ENCODE measurements at places on chromosomes 7 and 10. TPM values are rescaled to one million over a fixed set of nuclear protein-coding genes. Genes with fewer than 3 reads are reported as not detected.

SLC13A4 gene
- not detected for total RNA-seq

GRCh38 chr7:150949971-150950491 lies 28.1 kb downstream of the KCNH2 start:
- no peak overlapping the region for H3K27ac ChIP-seq
- DNase-seq = no peak
- peaks cover 13% of the 10 kb centered on the region for H3K36me3 ChIP-seq
- H3K4me1 ChIP-seq = no peaks in the 10 kb centered on the region
- no peaks in the 10 kb centered on the region for H3K27me3 ChIP-seq

DNA sequence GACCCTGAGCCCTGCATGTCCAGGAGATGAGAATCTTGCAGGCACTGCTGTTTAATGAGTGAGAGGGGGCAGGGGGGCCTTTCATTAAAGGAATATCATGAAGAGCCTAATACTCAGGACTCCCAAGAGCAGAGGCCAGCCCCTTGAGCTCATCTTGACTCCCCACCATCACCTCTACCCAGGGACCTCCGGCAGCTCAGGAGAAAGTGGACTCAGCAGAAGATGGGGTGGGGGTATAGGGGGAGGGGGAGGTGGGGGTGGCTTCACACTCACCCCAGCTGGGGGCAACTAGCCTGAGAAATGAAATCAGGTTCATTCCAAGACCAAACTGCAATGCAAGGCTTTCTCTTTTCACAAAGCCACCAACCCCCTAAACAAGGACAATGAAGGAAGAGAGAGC lies 575.6 kb upstream of the MKI67 start:
- H3K4me1 ChIP-seq = no peaks in the 10 kb centered on the region
- H3K36me3 ChIP-seq = no peaks in the 10 kb centered on the region
- no peak overlapping the region for H3K4me3 ChIP-seq
- no peak for DNase-seq

DNA sequence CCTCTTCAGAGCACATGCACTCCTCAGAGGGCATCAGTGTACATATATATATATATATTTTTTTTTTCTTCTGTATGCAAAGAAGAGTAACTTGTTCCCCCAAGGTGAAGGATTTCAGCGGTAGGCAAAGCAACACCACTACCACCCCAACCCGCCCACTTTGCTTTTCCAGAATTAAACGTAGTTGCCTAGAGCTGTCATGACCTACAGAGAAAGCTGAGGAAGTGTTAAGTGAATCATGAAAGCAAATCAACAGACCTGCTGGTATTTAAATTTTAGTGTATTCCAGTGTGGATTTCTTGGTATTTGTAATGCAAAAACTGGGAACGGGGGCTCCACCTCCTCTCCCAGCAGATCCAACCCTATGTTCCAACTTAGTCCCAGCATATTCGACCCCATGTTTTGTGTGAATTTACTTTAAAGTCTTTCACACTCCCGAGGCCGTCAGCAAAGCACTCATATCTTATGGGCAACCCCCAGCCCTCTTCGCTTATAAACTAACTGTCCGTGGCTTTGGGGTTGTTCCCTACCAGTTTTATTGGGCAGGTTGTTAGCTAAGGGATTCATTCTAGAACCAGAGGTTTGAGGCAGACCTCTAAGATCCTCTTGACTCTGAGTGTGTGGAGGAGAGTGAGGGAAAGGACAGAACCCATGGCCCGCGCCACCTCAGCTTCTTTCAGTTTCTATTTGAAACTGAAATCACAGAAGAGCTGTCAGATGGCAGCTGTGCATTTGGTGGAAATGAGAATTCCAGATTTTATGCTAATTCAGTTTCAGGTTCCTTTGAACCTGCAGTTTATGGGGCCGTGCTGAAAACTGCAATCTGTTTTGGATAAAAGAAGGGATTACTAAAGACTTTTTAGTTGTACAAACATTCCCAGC lies 450.2 kb upstream of the GALNT17 start:
- peaks cover 4% of the 10 kb centered on the region for H3K4me1 ChIP-seq
- peak overlapping the region; percentile 31 for H3K4me3 ChIP-seq

C7orf57 gene
- not detected for total RNA-seq

PGAM2 gene
- 1.6 TPM for total RNA-seq

GRCh38 chr7:11533229-11533820 lies 298.7 kb downstream of the THSD7A start:
- DNase-seq = no peak
- no peaks in the 10 kb centered on the region for H3K27me3 ChIP-seq
- H3K36me3 ChIP-seq = no peaks in the 10 kb centered on the region
- H3K4me3 ChIP-seq = no peak overlapping the region
- no peak overlapping the region for H3K27ac ChIP-seq

DNA sequence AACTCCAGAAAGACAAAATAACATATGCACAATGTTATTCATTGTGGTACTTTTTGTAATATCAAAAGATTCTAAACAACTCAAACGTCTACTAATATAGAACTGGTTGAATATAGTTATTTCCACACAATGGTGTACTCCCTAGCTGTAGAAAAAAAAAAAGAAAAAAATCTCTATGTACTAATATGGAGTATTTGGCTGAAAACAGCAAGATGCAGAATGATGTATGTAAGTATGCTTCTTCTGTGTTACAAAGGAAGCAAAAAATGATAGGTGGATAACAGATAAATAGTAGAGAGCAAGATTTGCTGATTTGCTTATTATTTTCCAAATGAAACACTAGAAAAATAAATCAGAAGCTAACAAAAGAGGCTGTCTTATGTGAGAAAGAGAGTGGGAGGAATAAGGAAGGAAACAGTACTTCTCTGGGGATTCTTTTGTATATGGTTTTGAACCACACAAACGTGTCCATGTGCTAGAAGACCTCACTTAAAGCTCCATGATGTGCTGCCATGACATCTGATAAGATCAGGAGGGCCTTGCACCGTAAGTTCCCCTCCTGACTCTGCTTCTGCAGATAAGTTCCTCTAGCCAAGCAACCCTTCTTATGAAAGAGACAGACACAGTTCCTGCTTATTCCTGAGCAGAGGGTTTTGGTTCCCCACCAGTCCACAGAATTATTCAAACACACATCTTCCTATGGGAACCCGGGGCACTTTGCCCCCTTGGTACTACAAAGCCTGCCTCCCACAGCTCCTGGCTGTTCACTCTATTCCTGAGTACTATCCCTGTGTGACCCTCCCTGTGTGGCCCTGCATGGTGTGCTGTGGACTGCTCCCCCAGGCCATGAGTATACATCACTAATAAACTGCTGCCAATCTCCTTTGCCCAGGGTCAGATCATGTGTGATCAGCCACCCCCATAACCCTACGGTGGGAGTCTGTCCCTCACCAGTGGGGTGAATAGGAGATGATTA lies 159.1 kb downstream of the CCDC71L start:
- H3K36me3 ChIP-seq = no peaks in the 10 kb centered on the region
- no peak for DNase-seq
- H3K4me3 ChIP-seq = no peak overlapping the region
- no peak overlapping the region for H3K27ac ChIP-seq

EIF5AL1 gene
- 0.15 TPM for total RNA-seq

PNLIPRP2 gene
- total RNA-seq = not detected

PRXL2A gene
- 5.6 TPM for total RNA-seq

- H3K4me1 ChIP-seq = no peaks in the 10 kb centered on the region
- H3K27ac ChIP-seq = no peak overlapping the region
- H3K36me3 ChIP-seq = no peaks in the 10 kb centered on the region
- no peak overlapping the region for H3K4me3 ChIP-seq
Observed at GRCh38 chr10:125233726-125234125, 73.4 kb upstream of the CTBP2 start.

GRCh38 chr10:52653263-52653909 lies 119.2 kb downstream of the MBL2 start:
- H3K27me3 ChIP-seq = no peaks in the 10 kb centered on the region
- no peak for DNase-seq
- no peak overlapping the region for H3K27ac ChIP-seq
- no peak overlapping the region for H3K4me3 ChIP-seq

- H3K4me3 ChIP-seq = no peak overlapping the region
- no peaks in the 10 kb centered on the region for H3K27me3 ChIP-seq
- H3K4me1 ChIP-seq = no peaks in the 10 kb centered on the region
- no peaks in the 10 kb centered on the region for H3K36me3 ChIP-seq
- no peak for DNase-seq
Observed at GRCh38 chr7:77246026-77246640, 46.5 kb upstream of the FGL2 start.

DNA sequence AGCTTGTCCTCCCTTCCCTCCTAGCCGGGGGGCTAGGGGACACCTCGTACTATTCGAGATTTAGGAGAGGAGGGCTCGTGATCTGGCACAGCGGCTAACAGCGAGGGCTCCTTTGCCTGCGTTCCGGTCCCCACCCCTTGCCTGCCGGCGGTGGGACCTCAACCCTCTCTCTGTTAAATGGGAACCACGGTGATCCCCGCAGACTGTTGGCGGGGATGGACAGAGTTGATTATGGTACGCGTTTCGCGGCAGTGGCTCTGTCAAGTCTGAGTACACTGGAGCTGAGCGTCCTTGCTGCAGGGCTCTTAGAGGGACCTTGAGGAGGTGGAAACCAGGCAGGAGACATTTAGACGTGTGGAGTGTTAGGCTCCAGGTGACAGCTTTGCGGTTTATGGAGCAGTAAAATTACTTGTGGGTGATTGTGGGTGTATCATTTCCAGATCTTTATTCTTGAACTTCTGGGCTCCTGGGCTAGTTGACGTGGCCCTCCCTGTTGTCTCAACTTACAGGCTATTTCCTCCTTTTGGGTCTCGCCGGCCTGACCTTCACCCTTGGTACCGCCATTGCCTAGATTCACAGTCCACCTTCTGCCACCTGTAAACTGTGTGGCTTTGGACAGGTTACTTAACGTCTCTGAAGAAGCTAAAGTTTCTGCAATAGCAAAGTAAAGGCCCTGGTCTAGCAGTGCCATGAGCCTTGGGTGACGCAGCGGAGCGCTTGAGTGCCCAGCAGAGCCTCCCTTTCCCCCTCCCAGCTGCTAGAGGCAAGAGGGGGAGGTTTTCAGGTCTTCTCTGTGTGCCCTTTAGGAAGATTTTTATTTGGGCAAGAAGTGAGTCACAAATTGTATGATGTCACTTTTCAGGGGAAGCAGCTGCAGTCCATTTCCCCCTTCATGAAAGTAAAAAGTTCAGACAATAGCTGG lies 739 bp downstream of the CASP7 start:
- H3K36me3 ChIP-seq = peaks cover 13% of the 10 kb centered on the region
- DNase-seq = peak; percentile 29
- peaks cover 11% of the 10 kb centered on the region for H3K4me1 ChIP-seq

- DNase-seq = no peak
- H3K27ac ChIP-seq = no peak overlapping the region
- no peaks in the 10 kb centered on the region for H3K4me1 ChIP-seq
- no peaks in the 10 kb centered on the region for H3K27me3 ChIP-seq
- H3K4me3 ChIP-seq = no peak overlapping the region
Observed at GRCh38 chr10:24551161-24551560, 172.5 kb downstream of the ARHGAP21 start.

RAB19 gene
- 13.4 TPM for total RNA-seq

TACC2 gene
- total RNA-seq = 0.16 TPM

- H3K4me1 ChIP-seq = no peaks in the 10 kb centered on the region
- H3K27me3 ChIP-seq = no peaks in the 10 kb centered on the region
- no peaks in the 10 kb centered on the region for H3K36me3 ChIP-seq
- no peak for DNase-seq
- H3K27ac ChIP-seq = no peak overlapping the region
- H3K4me3 ChIP-seq = no peak overlapping the region
Observed at GRCh38 chr10:63703113-63703670, 182.0 kb downstream of the REEP3 start.

DNA sequence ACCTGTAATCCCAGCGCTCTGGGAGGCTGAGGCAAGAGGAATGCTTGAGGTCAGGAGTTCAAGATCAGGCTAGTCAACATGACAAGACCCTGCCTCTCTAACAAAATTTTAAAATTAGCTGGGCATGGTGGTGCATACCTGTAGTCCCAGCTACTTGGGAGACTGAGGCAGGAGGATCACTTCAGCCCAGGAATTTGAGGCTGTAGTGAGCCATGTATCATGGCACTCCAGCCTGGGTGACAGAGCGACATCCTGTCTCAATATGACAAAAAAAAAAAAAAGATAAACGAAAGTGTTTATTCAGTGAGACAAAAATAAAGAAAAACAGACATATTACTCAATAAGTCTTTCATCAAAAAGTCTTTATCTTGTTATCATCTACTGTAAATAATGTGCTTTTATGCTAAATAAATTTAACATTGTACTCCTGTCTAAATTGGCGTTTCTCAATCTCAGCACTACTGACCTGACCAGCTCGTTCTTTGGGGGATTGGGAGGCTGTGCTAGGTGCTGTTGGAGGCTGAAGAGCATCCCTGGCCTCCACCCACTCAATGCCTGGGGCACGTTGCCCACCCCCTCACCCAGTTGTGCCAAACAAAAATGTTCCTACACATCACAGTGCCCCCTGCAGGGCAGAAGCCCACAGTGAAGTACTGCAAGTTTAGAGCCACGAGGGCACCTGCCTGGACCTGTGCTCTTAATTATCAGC lies 57.7 kb downstream of the NCAPG2 start:
- no peak overlapping the region for H3K4me3 ChIP-seq
- no peaks in the 10 kb centered on the region for H3K36me3 ChIP-seq
- no peak overlapping the region for H3K27ac ChIP-seq
- DNase-seq = no peak
- no peaks in the 10 kb centered on the region for H3K4me1 ChIP-seq

- H3K4me3 ChIP-seq = no peak overlapping the region
- DNase-seq = no peak
- no peaks in the 10 kb centered on the region for H3K4me1 ChIP-seq
- H3K36me3 ChIP-seq = no peaks in the 10 kb centered on the region
- H3K27me3 ChIP-seq = no peaks in the 10 kb centered on the region
- no peak overlapping the region for H3K27ac ChIP-seq
Observed at GRCh38 chr7:8161364-8161828, 100.6 kb downstream of the ICA1 start.

GRCh38 chr10:129440722-129441316 lies 26.2 kb upstream of the MGMT start:
- no peaks in the 10 kb centered on the region for H3K36me3 ChIP-seq
- H3K4me3 ChIP-seq = no peak overlapping the region
- DNase-seq = no peak

DNA sequence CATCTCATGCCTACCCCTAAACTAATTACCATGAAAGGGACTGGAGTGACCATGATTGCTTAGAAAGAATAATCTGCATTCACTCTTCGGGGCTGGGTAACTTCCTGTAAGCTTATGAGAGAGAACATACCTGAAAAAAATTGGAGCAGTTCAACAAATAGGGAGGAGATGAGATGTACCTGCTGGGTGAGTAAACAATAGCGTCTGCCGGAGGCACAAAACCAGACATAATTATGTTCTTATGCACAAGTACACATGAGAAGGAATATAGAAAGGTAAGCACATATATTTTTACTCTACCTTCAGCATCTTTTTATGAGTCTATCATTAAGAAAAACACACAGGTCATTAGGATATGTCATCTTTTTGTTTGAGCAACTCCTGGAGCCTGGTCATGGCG lies 224.6 kb upstream of the FERD3L start:
- no peak overlapping the region for H3K27ac ChIP-seq
- H3K27me3 ChIP-seq = no peaks in the 10 kb centered on the region
- no peak for DNase-seq
- H3K4me3 ChIP-seq = no peak overlapping the region
- no peaks in the 10 kb centered on the region for H3K36me3 ChIP-seq

CPA2 gene
- not detected for total RNA-seq
